Karpas-422 (cell line): ENCODE measurements at places on chromosomes 13 and 19. TPM values are rescaled to one million over a fixed set of nuclear protein-coding genes. Genes with fewer than 3 reads are reported as not detected.

NKPD1 gene
- 1.2 TPM in 1 of 2 replicates, not detected in the other for total RNA-seq

BEST2 gene
- total RNA-seq, result not detected in 2 replicates

ZNF682 gene
- total RNA-seq, result 5.7 and 20.6 TPM in 2 replicates

GRK1 gene
- not detected in 2 replicates for total RNA-seq

LGALS7 gene
- not detected in 2 replicates for total RNA-seq

ZNF223 gene
- total RNA-seq, result 0.65 TPM in 1 of 2 replicates, not detected in the other

HSD17B14 gene
- total RNA-seq, result 1.0 and 1.9 TPM in 2 replicates

ACTMAP gene
- total RNA-seq, result 3.1 and 5.8 TPM in 2 replicates

EVI5L gene
- 6.0 and 8.9 TPM in 2 replicates for total RNA-seq

IZUMO2 gene
- not detected in 2 replicates for total RNA-seq

MAP3K10 gene
- 7.6 and 26.3 TPM in 2 replicates for total RNA-seq

SBK2 gene
- not detected in 2 replicates for total RNA-seq

TNNT1 gene
- total RNA-seq, result 10.4 and 39.0 TPM in 2 replicates

CAMSAP3 gene
- 0.36 TPM in 1 of 2 replicates, not detected in the other for total RNA-seq

CDX2 gene
- total RNA-seq, result not detected in 2 replicates

EHD2 gene
- total RNA-seq, result not detected in 2 replicates

LGALS14 gene
- total RNA-seq, result 3.7 and 6.1 TPM in 2 replicates

LILRB4 gene
- not detected in 2 replicates for total RNA-seq

KLK10 gene
- not detected in 2 replicates for total RNA-seq

SIGLEC7 gene
- not detected in 2 replicates for total RNA-seq

PRKCSH gene
- 77.3 and 90.4 TPM in 2 replicates for total RNA-seq

RFPL4A gene
- total RNA-seq, result 0.22 TPM in 1 of 2 replicates, not detected in the other

ZNF112 gene
- not detected in 2 replicates for total RNA-seq

KLK15 gene
- not detected in 2 replicates for total RNA-seq

LAIR1 gene
- 0.15 and 0.61 TPM in 2 replicates for total RNA-seq

ZNF888 gene
- 6.0 and 10.5 TPM in 2 replicates for total RNA-seq

PSG3 gene
- not detected in 2 replicates for total RNA-seq

CGB2 gene
- not detected in 2 replicates for total RNA-seq

KPTN gene
- 6.2 and 11.1 TPM in 2 replicates for total RNA-seq

LILRA1 gene
- not detected in 2 replicates for total RNA-seq

SHD gene
- 0.61 TPM in 1 of 2 replicates, not detected in the other for total RNA-seq

APOC4 gene
- not detected in 2 replicates for total RNA-seq

ZNF541 gene
- total RNA-seq, result not detected in 2 replicates

CTXN1 gene
- total RNA-seq, result 0.18 TPM in 1 of 2 replicates, not detected in the other

SMAD9 gene
- 0.19 TPM in 1 of 2 replicates, not detected in the other for total RNA-seq

ZNF471 gene
- not detected in 2 replicates for total RNA-seq

PNMA8B gene
- total RNA-seq, result not detected in 2 replicates

GJB2 gene
- not detected in 2 replicates for total RNA-seq

PPFIA3 gene
- 5.4 and 7.9 TPM in 2 replicates for total RNA-seq

ZNF772 gene
- 0.45 and 4.6 TPM in 2 replicates for total RNA-seq

GNG7 gene
- 0.19 and 1.3 TPM in 2 replicates for total RNA-seq

URI1 gene
- total RNA-seq, result 77.7 and 106 TPM in 2 replicates

CD33 gene
- total RNA-seq, result 18.1 and 19.3 TPM in 2 replicates

NEK3 gene
- 26.5 and 33.1 TPM in 2 replicates for total RNA-seq

ZNF443 gene
- total RNA-seq, result 2.3 and 4.0 TPM in 2 replicates

WDR87 gene
- total RNA-seq, result not detected in 2 replicates

SYCN gene
- not detected in 2 replicates for total RNA-seq
